A375 (cell line): ENCODE measurements at places on chromosomes 6 and 20. TPM values are rescaled to one million over a fixed set of nuclear protein-coding genes. Genes with fewer than 3 reads are reported as not detected.

Gene CST4
- not detected in 2 replicates for total RNA-seq

Gene CST2
- total RNA-seq: 1.9 TPM in 1 of 2 replicates, not detected in the other

Gene COL12A1
- 24.8 and 27.5 TPM in 2 replicates for total RNA-seq

Gene RFX6
- not detected in 2 replicates for total RNA-seq

Gene SEL1L2
- not detected in 2 replicates for total RNA-seq

Gene ARMH2
- not detected in 2 replicates for total RNA-seq

Gene RAET1G
- total RNA-seq: 0.34 and 0.49 TPM in 2 replicates

Gene SLCO4A1
- total RNA-seq: 130 and 131 TPM in 2 replicates

Gene MCM8
- total RNA-seq: 29.2 and 32.0 TPM in 2 replicates

Gene LTB
- total RNA-seq: not detected in 2 replicates

Gene RAET1L
- total RNA-seq: 0.08 TPM in 1 of 2 replicates, not detected in the other

Gene HSD17B8
- total RNA-seq: 19.9 and 28.1 TPM in 2 replicates

Gene CCN6
- total RNA-seq: 1.1 and 2.5 TPM in 2 replicates

Gene OXT
- not detected in 2 replicates for total RNA-seq

Gene PPP1R3D
- 4.0 and 4.3 TPM in 2 replicates for total RNA-seq

Gene CD24
- total RNA-seq: 0.16 TPM in 1 of 2 replicates, not detected in the other

Gene TRIM10
- total RNA-seq: not detected in 2 replicates

Gene PM20D2
- total RNA-seq: 11.7 and 11.9 TPM in 2 replicates

Gene C20orf96
- 1.1 and 1.9 TPM in 2 replicates for total RNA-seq

Gene RIMS1
- total RNA-seq: 0.94 and 1.5 TPM in 2 replicates

Gene BPIFB4
- not detected in 2 replicates for total RNA-seq

Gene RSPH3
- 4.4 and 5.9 TPM in 2 replicates for total RNA-seq

Gene DDX43
- not detected in 2 replicates for total RNA-seq
